ENCODE measurements at places on chromosomes 1 and 21.
A peak's percentile ranks its signal among the peaks of the same experiment; 100 is the strongest.

GRCh38 chr1:71843012-71843411 lies 439.3 kb downstream of the NEGR1 start:
- DNase-seq: no peak

- DNase-seq: peak; percentile 33
Measured at GRCh38 chr21:35377505-35378090, 328.5 kb upstream of the RUNX1 start.

DNA sequence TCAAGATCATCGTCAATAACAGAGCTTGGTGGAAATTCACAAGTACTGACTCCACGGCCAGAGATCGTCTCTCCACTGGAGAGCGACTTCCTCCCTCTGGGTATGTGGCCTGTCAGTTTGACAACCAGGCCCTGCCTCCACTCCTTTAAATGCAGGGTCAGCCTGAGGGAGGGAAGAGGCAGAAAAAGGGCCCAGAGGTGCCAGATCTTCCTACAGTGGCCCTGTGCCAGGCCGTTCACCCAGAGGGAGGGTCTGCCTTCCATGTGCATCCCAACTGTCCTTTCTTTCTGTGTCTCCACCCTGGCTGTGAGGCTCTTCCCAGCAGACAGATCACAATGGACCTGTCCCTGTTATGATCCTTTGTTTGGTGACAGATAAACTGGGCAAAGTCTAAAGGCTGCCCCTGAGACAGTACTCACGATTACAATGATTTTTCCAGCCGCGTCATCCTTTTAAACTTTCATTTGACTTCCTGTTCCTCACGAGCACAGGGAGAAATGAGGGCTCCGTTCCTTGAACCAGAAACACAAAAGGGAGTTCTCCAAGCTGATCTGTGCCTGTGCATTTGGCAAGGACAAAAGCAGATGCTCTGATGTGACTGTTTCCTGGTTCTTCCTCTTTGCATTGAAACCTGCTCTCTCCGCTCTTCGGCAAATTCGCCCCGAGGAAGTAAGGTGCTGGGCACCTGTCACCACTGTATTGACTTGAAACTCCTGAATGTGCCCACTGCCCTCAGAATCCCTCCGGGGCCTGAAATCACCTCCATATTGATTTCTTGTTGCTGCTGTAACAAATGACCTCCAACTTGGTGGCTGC lies 126.7 kb downstream of the PGBD5 start:
- no peak for DNase-seq

GRCh38 chr1:3137111-3138100 lies 68.4 kb downstream of the PRDM16 start:
- DNase-seq: no peak

DNA sequence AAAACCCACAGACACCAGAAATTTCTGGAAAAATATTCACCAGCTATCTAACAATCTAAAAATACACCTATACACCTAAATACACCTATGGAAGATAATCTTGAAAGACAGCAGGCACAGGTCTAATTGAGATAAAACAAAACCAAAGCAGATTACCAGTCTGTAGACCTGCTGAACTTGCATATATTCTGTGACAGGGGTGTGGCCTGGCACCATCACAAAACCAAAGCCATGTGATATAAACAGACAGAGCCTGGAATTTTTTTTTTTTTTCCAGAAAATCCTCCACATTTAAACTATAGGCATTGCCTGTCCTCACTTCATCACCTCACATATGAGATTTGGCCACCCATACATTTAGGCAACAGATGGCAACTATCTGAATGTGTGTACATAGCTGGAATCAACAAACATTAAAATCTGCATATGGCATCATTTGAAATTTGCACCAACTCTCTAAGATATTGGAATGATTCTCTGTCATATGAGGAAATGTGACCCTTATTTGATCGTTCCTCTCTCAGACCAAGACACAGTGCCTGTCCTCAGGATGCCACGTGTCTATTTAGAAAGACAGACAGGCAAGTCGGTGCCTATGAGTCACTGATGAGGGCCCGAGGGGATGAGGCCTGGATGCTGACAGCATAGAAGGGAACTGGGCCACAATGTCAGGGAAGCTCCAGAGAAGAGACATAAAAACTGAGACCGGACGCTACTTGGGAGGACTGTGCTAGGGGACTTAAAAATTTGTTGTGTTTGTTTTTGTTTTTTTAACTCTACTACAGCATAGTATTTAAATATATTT lies 32.6 kb downstream of the NMNAT2 start:
- DNase-seq: no peak

DNA sequence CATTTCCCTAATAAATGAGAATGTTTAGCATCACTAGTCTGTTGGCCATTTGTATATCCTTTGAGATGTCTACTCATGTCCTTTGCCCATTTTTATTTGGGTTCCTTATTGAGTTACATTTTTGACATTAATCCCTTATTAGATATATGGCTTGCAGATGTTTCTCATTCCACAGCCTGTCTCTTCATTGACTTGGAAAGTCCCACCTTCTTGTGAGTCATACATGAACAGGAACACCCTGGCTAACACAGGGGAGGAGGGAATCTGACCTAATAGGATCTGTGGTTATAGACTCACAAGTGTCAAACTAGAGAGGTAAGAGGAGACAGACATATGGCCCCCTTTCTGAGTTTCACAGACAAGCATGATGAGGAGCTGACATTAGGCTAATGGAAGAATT lies 11.5 kb downstream of the ZP4 start:
- DNase-seq: no peak

- DNase-seq: no peak
Measured at GRCh38 chr1:52007215-52008002, 16.9 kb upstream of the RAB3B start.

- no peak for DNase-seq
Measured at GRCh38 chr1:186736971-186737685, 56.9 kb upstream of the PTGS2 start.

DNA sequence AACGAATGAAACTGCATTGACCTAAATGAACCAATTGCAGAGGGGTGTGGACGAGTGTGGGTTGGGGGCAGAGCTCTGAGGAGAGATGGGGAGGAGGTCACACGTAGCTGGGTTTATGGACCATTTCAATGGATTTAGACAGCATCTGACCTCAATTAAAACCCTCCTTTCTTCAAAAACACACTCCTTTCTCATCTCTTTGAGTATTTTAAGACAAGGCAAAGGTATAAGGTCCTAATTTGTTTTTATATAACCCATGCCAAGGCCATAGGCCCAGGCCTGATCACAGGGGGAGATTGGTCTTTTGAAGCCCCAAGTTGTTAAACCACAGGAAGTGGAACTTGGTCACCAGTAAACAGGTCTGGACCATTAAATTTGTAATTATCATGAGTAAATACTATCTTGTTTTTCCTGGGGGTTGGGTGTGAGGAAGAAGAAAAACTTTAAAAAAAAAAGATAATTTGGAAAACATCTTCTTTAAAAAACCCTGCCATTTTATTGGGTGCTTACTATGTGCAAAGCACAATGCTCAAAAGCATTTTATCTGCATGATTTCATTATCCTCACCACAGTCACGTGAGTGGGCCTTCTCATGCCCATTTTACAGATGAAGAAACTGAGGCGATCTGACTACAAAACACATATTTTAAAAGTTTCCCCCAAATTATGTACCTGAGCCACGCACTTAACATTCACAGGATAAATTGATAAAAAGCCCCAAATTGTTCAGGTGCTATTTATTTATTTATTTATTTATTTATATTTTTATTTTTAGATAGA lies 8.9 kb upstream of the INAVA start:
- DNase-seq: no peak

GRCh38 chr1:176989023-176989422 lies 175.5 kb downstream of the ASTN1 start:
- DNase-seq: peak; percentile 68

DNA sequence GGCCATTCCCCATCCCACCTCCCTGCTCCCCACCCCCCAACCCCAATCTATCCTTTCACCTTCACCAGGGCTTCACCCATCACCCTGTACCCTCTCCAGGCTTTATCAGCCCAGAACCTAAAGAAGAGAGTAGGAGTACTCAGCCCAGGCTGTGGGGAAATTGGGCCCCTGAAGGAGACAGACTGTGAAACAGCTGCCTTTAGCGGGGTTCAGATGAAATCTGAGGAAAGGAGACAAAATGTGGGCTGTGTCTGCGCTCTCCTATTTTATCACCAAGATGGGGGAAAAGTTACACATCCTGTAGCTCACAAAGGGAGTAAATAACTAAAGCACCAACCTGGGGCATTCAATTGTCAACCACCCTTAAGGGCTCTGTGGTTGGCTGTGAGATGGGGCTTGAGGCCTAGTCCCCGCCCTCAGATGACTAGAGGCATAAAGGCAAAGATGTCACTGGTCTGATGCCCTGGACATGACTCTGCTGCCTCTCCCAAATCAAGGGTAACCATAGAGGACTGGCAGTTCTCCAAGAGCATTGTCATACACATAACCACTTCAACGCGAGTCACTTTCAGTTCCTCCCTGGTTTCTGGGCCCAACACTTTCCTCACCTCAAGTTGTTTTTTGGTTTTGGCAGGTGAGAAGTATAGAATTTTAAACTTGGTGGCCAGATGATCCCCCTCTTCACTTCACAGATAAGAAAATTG lies 30.0 kb downstream of the SLC27A3 start:
- DNase-seq: peak; percentile 75

DNA sequence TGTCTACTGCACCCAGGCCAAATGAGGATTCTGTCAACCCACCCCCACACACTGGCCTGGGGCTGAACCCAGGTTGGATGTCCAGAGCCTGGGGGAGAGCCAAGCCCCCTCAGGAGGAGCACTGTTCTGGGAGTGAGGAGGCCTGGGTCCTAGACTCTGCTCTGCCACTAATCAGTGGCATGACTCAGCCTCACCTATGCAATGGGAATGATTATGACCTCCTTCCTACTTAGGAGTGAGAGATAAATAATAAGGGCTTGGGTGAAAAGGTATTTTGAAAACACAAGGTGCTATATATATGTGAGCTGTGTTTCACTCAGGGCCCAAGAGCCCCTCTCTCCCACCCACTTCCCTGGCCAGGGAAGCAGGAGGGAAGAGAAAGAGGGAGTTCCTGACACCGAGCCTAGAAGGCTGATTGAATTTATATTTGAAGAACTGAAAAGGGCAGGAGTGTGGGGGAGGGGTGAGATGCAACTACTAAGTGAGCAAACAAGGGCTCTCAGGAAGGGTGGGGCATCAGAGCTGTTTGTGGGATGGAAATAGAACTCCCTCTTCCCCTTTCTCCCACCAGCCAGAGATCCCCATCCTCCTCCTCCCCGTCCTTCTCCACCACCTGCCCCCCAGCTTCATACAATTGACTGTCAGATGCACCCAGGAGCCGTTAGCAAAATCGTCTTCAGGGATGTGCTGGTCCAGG lies 8.2 kb downstream of the IGSF9 start:
- no peak for DNase-seq

- DNase-seq: no peak
Measured at GRCh38 chr21:32474179-32475059, 61.9 kb downstream of the EVA1C start.

DNA sequence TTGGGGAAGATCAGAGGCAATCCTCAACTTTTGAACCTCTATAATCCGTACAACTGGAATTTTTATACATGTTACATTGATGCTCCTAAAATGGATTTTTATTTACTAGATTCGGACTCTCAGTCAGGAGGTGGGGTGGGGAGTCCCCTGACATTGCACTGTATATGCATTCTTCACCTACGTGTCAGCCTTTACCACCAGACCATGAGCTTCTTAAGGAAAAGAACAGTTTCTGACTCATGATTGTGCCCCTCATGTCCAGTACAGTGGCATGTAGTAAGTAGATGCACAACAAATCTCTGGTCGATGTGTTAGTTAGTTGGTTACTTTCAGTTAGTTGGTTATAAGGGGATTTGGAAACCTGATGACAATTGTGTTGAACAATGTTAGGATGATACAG lies 15.4 kb downstream of the LPAR3 start:
- no peak for DNase-seq

GRCh38 chr1:119981496-119981895 lies 85.2 kb upstream of the ADAM30 start:
- no peak for DNase-seq

- DNase-seq: no peak
Measured at GRCh38 chr21:38268864-38269575, 12.2 kb downstream of the KCNJ15 start.

- DNase-seq: no peak
Measured at GRCh38 chr1:101196668-101197067, 40.2 kb upstream of the S1PR1 start.

Data from cardiac muscle cell (in vitro differentiated cells and primary cell).